Iris pigment epithelial cell (primary cell): ENCODE measurements at places on chromosomes 16 and 17.

- no peak for DNase-seq
Observed at GRCh38 chr17:59626756-59627155, 7.1 kb downstream of the CLTC start.

DNA sequence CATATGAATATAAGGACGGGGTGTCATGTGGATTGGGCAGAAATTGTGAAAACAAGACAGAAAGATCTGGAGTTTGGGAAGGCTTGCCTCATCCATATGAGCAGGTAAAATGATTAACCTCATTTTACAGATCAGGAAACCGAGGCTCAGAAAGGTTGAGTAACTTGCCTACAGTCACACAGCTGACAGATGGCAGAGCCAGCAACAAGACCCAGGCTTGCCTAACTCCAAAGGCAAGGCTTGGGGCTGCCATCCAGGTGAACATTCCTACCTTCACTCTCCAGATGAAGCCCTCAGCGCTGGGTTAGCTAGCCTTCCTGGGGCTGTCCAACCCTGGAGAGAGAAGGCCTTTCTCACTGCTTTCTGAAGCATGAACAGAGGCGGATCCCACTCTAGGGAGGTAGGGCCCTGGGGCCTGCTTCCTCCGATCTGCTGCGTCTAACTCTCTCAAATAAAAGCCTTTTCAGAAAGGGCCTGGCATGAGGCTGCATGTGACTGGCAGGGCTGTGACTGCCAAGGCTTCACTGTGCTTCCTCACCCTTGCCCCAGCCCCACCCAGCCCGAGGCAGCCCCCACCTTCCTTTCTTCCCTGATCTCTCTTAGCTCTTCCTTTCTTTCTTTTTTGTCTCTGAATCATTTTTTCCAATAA lies 107.8 kb downstream of the GNAO1 start:
- DNase-seq: no peak

GRCh38 chr17:17724307-17725010 lies 43.2 kb downstream of the RAI1 start:
- peak; percentile 55 for DNase-seq

GRCh38 chr16:70777973-70778406 lies 23.0 kb downstream of the VAC14 start:
- no peak for DNase-seq

DNA sequence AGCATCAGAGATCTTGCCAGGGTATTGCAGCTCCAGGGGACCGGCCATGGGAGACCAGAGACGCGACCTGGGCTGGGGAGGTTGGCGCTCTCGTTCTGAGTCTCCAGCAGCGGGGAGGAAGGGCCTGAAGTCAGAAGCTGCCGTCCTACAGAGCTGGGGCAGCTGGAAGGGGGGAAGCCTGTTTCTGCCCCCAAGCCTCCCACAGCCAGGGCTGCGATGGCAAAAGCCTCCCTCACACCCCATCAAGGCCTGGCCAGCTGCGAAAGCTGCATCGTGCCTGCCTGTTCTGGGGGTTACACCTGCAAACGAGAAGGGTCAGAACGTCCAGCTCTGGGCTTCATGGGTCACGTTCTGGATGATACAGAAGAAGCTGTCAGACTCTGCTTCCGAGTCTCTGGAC lies 26.1 kb downstream of the MAPK8IP3 start:
- no peak for DNase-seq

DNA sequence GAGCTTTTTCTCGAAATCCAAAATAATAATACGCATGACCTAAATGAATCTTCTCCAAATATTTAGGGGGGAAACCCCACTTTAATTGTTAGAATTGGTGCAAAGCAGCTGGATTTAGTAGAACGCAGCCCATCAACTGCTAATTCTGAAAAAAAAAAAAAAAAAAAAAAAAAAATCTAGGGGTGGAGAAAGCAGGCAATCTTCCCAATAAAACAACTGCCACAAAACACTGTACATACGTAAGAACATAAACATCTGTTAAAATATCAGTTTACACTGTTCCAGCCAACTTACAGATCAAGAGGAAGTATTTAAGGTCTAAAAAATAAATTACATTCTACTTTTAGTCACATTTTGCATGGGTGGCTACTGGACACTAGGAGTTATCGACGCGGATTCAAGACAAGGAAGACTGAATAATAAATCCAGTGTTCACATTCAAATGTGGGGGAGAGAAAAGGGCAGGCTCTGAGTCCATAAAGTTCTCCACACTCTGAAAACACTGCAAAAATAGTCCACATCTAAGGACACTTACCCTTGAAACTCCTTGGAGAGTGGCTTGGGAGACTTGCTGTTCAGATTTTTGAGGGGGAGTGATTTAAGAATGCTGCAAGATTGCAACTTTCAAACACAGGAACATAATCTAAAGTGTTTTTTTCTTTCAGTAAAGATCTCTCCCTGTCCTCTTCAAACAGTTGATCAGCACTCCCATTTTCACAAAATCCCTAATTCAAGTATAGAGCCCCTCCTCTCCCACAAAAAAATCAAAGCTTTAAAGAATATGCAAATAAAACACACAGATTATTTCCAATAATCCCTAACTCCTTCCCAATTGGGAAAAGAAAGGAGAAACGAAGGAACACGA lies 1.3 kb downstream of the APPBP2 start:
- DNase-seq: peak; percentile 30

DNA sequence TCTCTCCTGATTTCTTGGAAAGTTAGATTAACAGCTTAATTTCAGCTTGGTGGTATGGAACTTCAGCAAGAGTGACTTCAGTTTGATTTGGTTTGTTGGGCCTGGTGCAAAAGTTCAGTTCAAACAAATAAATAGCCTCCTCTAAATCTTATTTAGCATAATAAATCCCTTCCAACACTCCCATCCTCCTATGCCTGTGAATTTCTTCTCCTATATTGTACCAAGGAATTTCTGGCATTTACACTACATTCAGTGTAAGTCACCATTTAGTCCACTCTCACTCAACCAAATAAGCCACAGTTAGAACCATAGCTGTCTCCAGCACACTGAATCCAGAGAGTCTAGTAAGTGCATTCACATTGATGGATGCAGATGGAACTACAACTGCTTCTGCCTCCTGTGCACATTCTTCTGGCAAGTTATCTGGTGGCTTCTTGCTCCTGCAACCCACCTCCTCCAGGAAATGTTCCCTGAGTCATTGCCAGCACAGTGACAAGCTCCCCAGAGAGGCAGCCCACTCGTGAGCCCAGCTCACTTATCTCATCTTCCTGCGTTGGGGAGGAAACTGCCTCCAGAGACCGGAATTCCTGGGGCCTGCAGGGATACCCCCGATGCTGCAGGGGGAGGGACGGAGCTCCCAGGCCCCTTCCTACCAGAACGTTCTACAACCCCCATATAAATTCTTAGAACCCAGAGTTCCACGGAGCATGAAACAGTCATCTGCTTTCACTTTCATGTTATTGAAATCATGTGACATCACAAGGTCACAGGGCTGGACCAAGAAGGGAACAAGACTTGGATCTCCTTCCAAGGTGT lies 318.3 kb downstream of the PHKB start:
- peak; percentile 52 for DNase-seq

DNA sequence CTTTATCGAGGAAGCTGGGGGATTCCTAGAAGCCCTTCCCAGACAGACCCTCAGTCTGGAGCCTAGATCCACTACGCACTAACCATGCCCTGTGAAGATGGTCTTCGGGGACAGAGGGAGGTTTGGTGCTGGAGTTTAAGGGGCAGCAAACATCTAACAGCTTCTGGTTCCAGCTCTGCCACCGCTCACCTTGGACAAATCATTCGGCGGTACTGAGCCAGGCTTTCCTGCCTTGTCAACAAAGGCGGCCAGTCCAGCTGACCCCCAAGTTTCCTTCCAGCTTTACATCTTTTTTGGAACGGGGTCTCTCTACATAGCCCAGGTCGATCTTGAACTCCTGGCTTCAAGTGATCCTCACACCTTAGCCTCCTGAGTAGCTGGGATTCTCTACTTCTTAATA lies 369 bp upstream of the GJD3 start:
- no peak for DNase-seq

GRCh38 chr17:34997355-34997862 lies 17.1 kb downstream of the LIG3 start:
- DNase-seq: peak; percentile 95

DNA sequence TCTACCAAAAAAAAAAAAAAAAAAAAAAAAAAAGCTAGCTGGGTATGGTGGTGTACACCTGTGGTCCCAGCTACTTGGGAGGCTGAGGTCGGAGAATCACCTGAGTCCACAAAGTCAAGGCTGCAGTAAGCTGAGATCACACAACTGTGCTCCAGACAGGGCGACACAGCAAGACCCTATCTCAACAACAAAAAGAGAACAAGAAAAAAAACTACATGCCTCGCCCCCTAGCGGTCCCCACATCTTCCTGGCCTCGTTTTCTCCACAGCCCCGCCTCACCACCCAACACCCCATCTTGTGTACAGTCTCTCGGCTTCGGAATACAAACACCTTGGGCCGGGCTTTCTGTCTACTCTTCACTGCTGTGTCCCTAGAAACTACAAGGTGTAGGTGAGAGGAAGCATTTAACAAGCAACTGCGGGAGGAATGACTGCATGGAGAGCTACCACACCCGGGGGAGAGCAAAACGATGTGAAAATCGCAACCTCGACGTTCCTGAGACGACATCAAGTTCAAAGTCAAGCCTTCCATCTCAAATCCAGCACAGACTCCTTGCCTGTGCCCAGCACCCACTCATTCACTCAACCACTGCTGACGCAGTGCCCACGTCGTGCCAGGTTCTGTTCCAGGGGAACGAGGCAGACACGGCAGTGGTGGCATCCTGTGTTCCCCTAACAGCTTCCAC lies 9.0 kb downstream of the NTAN1 start:
- DNase-seq: no peak

DNA sequence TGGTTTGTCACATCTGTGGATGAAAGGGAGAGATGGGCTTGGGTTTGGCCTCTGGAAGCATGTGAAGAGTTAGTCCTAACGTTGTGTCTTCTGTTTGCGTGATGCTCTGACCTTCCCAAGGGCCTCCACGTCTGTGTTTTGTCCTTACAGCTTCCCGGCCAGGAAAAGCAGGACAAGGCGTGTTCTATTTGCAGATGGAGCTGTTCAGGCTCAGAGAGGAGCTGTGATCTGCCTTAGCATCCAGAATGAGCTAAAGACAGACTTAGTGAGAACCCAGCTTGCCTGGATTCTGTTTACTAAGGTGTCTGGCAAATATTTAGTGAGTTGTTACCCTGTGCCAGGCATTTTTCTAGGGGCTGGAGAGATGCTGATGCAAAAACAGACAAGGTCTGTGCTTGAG lies 282.1 kb downstream of the CBLN1 start:
- DNase-seq: no peak

DNA sequence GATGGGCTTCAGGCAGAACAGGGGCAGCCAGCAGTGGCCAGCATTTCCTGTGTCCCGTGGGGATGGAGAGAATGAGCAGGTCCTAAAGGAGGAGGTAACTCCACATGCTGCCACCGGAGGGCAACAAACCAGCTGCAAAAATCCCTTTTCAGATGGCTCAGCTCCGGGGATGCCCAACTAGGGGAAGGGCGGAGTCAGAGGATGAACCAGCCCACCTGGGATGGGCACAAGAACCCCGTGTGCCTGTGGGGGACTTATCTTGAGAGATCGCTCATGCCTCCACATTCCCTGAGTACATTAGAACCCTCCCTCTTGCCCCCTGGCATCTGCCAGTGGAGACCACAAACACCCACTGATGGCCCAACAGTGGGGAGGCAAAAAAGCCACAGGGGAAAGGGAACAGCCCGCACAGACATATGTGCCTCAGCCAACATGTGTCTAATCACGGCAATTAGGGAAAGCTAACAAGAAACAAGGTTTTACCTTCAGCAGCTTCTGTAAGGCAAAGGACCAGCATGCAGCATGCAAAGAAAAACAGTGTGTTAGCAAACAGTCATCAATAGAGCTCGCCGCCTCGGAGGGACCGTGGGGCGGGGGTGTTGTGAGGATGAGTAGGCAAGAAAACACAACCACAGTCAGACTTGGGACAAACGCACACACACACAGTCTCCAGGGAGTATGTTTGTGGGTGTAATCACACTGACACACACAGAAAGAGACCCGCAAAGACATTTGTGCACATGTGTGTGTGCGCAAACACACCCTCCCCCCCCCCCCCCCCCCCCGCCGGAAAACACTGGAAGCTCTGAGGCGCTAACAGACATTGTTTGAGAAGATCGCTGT lies 64.0 kb downstream of the MYO18A start:
- DNase-seq: peak; percentile 45

GRCh38 chr16:46882304-46882939 lies 1.7 kb upstream of the GPT2 start:
- no peak for DNase-seq

DNA sequence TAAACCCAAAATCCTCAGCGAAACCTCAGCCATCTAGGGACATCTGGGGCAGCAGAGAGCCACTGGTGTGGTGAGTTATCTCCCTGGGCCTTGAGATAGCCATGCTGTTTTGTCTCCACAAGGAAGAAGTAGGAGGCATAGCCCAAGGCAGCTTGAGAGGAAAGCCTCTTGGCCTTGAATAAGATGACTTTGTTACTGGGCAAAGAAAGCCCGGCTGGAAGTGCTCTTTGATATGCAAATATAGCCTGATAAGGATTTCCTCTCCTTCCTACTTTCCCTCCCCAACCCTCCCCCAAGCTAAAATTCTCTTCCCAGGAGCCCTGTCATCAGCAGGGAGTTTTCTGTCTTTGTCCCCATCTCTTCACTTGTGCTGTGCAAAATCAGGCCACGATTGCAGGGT lies 694.4 kb downstream of the MAF start:
- no peak for DNase-seq

DNA sequence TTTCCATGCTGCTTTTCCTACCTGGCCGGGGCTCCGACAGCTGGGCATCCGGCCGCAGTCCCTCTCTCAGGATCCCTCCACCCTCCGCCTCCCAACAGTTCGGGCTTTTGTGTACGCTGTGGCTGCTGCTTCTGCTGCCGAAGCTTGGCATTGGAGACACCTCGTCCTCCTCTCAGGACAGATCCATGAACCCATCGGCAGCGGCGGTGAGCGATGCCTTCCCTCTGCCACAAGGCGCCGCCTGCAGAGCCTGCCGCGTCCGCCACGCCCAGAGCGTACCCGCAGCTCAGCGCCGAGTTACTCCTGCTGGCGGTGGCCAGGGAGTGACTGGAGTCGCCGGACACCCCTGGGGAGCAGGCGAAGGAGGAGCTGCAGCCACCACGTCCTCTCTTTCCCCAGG lies 2032.8 kb downstream of the TP53TG3F start:
- DNase-seq: no peak

- no peak for DNase-seq
Observed at GRCh38 chr16:12391956-12392355, 411.7 kb downstream of the CPPED1 start.

DNA sequence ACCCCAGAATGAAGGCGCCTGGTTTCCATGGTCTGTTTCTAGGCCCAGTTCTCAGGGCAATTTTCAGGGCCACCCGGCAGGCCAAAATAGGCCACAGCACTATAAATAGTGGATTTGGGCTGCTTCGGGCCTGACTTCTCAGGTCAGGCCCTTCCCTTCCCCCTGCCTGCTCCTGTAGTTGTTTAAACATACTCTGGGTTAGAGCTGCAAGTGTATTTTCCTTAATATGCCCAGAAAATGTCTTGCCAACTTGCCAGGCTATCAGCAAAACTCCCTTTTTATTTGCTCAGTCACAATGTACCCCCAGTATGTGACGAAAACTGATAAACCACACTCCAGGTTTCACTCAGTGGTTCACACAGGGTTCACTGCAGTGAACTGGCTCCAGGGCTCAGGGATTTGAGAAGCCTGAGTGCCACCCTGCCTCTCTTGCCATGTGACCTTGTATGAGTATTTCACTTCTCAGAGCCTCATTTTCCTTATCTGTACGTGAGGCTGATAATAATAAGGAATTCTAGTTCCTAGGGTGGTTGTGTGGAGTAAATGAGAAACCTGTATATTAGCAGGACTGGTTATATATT lies 76.5 kb downstream of the GPRC5B start:
- peak; percentile 54 for DNase-seq

- DNase-seq: no peak
Observed at GRCh38 chr17:27567563-27567859, 63.5 kb upstream of the LGALS9 start.

- no peak for DNase-seq
Observed at GRCh38 chr16:3946604-3947180, 66.2 kb upstream of the CREBBP start.
